ENCODE measurements at places on chromosomes 12 and 14.

DNA sequence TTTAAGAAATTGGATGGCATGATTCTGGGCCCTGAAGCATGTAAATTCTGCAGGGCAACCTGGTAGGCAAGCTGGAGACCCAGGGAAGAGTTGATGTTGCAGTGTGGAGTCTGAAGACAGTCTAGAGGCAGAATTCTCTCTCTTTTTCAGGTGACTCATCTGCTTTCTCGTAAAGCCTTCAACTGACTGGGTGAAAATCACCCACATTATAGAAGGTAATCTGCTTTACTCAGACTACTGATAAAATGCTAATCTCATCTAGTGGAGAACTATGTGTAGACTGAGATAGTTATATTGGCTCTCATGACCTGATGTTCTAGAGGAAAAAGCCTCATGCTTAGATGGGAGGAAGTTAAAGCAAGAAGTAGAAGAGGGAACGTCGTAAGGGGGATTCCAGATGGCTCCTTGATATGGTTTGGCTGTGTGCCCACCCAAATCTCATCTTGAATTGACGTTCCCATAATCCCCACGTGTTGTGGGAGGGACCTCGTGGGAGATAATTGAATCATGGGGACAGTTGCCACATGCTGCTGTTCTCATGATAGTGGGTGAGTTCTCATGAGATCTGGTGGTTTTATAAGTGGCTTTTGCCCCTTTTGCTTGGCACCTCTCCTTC lies 723.8 kb downstream of the BCL11B start:
- no peak for DNase-seq

DNA sequence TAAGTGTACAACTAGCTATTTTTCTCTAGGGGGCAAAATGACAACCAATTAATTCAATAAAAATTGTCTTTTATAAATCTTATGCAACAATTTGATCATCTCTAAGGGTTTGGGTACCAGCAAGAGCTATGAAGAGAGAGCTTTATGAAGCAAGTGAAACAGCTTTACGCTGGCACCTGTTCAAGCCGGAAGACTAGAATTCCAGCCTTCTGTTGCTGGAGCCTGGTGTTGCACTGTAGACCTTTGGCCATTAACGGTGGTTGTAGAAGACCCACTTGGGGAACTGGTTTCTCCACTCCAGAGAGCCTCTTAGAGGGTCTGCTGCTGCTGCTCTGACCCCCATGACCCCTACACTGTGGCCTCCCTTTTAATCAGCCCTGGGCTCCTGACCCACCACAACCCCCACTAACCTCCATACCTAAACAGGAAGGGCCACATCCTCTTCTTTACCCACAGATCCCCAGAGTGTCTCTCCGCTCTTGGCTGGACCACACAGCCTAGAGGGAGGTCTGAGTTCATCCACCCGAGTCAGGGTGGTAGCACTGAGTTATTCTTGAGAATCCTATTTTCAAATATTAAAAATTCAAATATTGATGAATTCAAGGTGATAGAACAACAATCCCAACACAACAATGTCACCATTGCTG lies 54.6 kb upstream of the STON2 start:
- no peak for DNase-seq

DNA sequence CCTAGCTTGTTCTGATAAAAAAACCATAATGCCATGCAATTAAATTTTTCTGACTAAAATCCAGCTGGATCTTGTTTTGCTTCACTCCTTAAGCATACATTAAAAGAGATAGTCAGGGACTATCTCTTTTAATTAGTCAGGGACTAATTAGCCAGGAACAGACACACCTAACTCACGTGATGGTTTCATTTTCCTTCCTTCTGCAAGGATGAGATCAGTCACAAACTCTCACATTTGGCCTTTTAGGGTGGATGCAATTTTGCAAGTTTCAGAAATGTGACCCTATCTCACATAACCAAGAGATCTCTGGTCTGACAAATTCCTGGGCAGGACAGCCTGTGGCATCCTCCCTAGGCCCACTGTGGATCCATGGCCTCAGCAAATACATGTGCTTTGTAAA lies 62.4 kb downstream of the SETD3 start:
- no peak for DNase-seq

DNA sequence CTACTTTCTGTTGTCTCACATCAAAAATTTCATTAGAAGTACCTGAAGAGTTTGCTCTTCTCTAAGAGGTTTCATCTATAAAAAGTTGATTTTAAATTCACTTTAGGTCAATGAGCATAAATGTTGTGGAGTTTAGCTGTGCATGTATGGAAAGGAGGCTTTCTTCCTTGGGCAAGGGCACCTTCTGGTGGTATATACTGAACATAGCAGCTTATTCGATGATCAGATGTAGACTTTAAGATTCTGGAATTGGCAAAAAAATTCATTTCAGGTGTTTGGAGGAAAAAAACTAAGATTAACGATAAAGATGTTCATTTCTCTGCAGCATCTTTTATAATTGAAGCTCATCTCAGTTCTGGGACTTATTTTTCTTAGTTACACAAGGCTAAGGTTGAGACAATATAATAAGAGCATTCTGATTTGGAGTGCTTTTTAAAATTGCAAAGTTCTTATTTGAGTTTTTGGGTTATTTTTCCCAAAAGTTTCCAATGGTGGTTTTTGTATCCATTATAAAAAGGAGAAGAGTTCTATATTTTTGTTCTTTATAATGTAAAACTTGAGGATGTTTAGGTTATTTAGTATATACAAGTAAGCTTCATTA lies 46.8 kb downstream of the TMEM117 start:
- DNase-seq, result peak; percentile 33

DNA sequence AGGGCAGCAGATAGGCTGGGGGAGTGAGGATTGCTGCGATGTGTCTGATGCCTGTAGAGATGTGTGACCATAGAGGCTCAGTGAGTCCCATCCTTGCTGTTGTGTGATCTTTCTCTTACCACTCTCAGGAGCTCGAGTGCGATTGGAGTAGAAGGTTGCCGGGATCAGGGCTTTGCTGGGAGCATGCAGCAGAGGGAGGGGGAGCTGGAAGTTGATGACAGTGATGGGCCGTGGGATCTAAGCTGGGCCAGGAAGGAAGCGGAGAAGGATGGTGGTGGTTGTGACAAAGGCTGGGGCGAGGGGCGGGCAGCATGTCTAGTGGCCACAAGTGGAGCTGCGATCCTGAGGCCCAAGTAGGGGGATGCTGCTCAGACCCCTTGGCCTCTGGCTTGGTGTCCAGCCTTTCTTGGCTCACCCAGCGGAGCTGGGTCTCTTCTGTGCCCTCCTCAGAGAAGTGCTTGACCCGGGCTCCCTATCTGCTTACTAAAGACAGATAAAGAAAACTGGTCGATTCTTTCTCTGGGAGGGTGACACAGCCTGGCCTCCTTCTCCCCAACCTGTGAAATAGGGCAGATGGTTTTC lies 66.2 kb downstream of the PRMT8 start:
- DNase-seq, result no peak
